Effector CD4-positive, alpha-beta T cell (primary cell): ENCODE measurements at places on chromosomes 2 and 18.

DNA sequence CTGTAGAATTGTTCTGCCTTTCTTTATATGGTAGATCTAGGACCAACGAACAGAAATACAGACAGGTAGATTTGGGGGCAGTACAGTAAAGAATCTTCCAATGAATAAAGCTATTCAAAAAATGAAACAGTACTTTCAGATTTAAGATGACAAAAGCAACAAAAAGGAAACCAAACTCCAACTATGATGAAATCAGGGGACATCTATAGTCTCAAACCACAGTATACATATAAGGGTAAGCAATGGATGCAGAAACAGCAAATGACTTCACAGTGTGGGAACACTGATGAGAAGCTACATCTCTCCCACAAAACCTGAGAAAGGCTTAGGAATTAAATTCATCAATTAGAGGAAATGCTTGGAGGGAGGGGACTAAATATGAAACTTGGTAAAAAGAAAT, 202.5 kb downstream of the CTNNA2 start:
- no peak for DNase-seq

DNA sequence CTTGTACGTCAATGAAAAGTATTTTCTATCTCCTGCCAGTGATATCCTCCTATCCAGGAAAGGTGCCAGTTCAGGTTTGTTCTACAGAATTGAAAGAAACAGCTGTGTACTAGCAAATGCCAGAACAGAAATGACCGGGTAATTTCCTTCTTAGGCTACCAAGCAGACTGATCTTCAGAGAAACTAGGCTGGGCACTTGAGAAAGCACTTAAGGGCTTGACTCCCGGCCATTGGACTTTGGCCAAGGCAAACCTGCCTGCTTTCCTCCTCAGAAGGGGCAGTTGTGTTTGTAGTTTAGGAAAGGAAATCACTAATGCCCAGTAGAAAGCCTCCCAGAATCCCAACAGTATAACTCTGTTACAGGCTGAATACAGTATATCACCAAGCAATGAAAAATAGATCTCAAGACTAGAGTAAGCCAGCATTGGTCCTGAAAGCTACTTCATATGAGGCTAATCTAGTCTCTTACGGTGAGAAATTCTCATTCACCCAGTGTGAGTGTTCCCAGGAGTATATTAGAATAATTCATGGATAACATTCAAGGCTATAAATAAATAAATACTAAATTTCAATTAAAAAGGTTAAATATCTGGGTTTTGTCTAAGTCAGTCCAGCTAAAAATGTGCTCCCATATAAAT, 43.0 kb upstream of the COL5A2 start:
- DNase-seq, result no peak

DNA sequence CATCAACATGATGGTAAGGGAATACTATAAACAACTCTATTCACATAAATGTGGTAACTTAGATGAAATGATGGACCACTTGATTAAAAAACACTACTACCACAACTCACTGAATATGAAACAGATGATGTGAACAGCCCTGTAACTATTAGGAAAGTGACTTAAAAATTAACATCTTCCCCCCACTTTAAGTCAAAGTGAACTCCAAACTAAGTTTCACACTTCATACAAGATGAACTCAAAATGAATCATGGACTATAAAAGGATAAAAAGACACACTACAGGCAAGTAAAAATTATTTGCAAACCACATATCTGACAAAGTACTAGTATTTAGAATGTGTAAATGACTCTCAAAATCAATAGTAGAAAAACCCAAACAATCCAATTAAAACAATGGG, 71.6 kb downstream of the ZAP70 start:
- no peak for DNase-seq

DNA sequence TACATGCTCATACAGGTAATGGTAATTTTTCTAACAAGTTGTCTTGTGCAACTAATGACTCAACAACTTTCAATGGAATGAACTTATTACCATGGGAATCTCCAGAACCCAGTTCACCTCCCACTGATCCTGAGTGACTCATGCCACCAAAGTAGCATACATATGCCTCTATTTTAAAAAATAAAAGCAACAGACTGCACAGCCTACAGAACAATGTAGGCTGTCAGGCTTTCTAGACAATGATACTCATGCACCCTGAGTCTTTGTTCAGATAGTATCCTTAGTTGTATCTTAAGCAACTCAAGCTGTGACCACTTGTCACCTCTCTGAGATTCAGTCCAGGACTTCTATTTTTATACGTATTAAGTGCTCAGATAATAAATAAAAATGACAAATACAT, 531.0 kb upstream of the SETBP1 start:
- DNase-seq, result no peak

GRCh38 chr2:222604749-222605515, 51.0 kb downstream of the FARSB start:
- DNase-seq, result no peak

GRCh38 chr18:35707674-35708073, 126.1 kb downstream of the GALNT1 start:
- no peak for DNase-seq
